Kidney epithelial cell (primary cell): ENCODE measurements at places on chromosomes 16 and 17. TPM values are rescaled to one million over a fixed set of nuclear protein-coding genes. Genes with fewer than 3 reads are reported as not detected.

DNA sequence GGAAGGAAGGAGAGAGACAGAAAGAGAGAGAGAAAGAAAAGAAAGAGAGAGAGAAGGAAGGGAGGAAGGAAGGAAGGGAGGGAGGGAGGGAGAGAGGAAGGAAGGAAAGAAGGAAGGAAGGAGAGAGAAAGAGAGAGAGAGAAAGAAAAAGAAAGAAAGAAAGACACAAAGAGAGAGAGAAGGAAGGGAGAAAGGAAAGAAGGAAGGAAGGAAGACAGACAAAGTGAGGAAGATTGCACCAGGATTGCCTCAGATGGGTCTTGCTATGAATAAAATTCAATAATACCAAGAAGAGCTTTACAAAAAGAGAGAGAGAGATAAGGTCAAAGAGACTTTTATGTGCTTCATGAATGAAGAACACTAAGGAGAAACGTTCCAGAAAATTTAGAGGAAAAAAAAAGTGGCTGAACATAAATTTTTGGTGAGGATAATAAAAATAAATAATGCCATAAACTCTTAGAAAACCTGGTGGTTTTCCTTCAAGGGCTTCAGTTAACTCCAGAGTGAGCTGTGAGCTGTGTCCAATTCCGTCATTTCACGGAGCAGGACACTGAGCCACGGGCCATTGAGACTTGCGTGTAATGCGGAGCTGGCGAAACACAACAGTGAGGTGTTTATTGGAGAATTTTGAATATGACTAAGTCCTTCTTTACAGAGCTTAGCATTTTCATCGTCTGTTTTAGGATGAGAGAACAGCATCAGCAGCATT, 72.7 kb upstream of the TNRC6C start:
- no peak for DNase-seq

GRCh38 chr17:7417056-7417655, 3.0 kb upstream of the SPEM1 start:
- no peak for DNase-seq

DNA sequence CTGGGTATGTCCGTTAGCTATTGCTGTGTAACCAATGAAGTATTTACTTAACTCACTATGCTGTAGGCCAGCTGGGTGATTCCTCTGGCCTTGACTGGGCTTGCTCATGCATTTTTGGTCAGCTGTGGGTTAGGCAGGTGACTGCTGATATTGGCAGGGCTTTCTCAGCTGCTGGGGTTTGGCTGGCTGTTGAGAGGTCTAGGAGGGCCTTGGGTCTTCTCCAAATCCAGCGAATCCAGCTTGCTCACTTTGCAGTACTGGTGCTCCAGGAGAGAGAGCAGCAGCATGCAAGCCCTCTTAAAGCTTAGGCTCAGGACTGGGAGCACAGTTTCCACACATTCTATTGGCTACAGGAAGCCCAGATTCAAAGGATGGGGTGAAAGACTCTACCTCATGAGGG, 270.1 kb downstream of the PHKB start:
- DNase-seq, result peak; percentile 25

DNA sequence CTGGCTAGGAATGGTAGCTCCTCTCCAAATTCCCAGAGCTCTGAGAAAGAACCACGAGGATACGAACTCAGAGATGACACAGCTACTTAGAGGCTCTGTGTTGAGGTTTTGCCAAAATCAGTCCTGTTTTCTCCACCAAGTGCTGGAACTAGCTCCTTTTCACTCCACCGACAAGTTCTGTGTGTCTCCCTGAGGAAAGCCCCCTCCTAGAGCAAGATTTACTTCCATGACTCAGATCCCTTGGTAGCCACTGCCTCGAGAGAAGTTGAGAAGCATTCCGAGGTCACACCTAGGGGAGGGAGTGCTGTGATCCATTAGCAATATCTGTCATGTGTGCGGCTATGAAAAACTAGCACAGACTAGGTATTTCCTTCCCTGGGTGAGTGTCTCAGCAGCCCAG, 30.6 kb downstream of the IL21R start:
- peak; percentile 65 for DNase-seq

Gene JPH3
- 1.9 and 2.1 TPM in 2 replicates for total RNA-seq

Gene UNC45B
- not detected in 2 replicates for total RNA-seq

Gene TRAF4
- 163 and 174 TPM in 2 replicates for total RNA-seq

GRCh38 chr17:13036751-13037150, 18.9 kb upstream of the ELAC2 start:
- no peak for DNase-seq

DNA sequence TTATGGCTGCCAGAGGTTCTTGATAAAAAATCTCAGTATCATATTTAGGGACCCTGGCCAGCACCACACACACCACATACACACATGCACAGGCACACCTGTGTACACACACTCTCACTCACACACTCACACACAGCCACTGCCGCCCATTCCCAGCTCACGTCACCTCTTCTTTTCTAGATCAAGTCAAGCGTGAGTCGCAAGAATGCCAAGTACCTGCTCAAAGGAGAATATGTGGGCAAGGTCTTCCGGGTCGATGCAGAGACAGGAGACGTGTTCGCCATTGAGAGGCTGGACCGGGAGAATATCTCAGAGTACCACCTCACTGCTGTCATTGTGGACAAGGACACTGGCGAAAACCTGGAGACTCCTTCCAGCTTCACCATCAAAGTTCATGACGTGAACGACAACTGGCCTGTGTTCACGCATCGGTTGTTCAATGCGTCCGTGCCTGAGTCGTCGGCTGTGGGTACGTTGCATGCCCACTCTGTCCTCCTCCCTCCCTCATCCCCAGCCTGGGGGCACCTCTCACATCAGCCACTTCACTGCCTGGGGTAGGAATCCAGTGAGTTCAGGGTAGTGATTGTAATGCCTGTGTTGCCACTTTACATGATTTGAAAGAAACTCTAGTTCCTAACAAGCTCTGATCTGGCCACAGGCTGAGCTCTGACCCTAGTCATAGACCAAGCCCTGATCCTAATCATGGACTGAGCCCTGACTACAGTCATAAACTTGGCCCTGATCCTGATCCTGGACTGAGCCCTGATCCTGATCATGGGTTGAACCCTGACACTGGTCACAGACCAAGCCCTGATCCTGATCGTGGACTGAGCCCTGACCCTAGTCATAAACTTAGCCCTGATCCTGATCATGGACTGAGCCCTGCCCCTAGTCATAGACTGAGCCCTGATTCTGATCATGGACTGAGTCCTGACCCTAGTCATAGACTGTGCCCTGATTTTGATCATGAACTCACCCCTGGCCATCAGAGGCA, 20.4 kb downstream of the CDH5 start:
- DNase-seq, result no peak

GRCh38 chr17:55728833-55729232, 6.2 kb upstream of the TMEM100 start:
- no peak for DNase-seq

Gene TNK1
- 4.0 and 13.3 TPM in 2 replicates for total RNA-seq

Gene SOST
- not detected in 2 replicates for total RNA-seq

Gene OR4D1
- total RNA-seq, result not detected in 2 replicates

DNA sequence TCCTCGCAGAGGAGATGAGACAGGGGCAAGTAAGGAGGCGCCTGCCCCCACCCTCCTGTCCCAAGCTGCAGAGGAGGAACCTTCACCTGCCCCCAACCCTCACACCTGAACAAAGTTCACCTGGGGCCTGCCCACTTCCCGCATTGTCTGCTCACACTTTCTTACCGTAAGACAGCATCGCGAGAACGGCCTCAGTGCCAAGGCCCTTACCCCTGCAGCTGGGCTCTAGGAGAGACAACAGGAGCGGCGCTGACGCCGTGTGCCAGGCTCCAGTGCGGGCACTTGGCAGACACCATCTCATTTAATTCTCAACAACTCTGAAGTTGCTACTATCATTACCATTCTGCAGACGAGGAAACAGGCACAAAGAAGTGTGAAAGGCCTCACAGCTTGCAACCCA, 4.1 kb downstream of the NAT9 start:
- no peak for DNase-seq

GRCh38 chr17:60748204-60748603, 70.6 kb downstream of the BCAS3 start:
- DNase-seq, result no peak

GRCh38 chr16:81710596-81710995, 68.5 kb upstream of the PLCG2 start:
- no peak for DNase-seq

Gene TMIGD1
- total RNA-seq, result not detected in 2 replicates

DNA sequence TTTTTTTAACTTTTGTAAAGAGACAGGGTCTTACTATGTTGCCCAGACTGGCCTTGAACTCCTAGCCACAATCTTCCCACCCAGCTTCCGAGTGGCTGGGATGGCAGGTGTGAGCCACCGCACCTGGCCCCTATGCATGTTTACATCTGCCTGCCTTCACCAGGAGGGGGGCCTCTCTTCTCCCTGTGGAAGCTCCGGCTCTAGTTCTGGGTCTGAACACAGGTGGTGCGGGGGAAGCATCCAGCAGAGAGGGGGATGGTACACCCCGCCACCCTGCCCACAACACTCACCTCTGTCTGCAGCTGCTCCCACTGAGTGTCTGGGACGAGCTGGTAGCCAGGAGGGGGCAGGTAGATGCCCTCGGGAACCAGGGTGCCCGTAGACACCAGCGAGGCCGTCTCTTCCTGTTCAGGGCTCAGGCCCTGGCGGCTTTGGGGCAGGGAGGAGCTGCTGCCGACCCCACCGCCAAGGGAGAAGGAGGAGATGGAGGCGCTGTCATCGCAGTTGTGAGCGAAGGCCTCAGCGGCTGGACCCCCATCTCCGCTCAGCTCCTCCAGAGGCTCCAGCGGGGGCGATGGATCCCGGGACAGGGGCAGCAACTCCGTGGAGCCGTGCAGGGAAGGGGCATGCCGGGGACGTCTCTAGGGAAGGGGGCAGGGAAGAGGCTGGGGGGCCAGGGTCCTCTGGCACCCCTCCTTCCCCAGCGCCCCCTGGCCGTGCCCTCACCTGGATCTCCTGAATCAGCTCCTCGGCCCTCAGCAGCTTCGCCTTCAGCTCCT, 10.9 kb downstream of the RABEP2 start:
- DNase-seq, result no peak

DNA sequence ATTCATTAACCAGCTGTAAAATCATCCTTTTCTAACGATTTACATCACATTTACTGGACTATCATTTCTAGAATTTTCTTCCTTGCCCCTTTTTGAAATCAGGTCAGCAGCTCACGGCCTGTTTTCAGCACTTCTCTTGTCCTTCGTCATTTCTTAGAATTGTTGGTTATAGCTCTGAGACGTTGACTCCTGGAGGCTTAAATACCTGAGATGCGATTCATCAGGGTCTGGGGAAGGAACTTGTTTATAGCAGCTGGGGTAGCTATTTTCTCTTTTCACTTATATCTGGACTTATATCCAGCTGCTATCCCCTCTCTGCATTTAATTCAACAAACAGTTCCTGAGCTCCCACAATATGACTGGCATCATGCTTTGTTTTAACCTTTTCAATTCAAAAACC, 338.7 kb upstream of the TNRC6C start:
- DNase-seq, result no peak

- no peak for DNase-seq
These were observed 161.1 kb upstream of the CACNG5 start for GRCh38 chr17:66673668-66674276.

DNA sequence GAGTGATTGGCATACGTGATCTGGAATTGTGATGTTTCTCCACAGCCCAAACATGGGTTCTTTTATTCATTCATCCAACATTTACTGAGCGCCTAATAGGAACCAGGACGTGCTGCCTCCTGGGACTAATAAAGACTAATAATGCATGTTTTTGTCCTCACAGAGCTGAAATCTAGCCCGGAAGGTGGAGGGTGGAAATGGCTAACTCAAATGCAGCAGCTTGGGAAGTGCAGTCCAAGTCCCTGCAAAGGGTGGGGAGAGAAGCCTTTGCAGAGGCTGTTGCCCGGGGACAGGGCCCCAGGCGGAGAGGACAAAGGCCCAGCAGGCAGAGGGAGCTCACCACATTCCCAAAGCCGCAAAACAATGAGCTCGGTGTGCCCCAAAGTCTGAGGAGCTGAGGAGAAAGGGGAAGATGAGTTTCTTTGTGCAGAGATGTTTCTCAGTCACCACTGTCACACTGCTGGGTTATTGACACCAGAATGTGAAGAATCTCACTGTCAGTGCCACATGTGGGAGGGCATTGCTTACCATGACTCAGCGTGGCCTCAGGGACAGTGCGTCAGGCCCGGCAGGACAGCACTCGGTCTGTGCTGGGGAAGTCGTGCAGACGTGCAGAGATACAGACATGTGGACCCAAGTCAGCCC, 118.2 kb upstream of the CHMP6 start:
- DNase-seq, result no peak

Gene CALB2
- total RNA-seq, result 5.0 and 6.2 TPM in 2 replicates

Gene CMTM2
- 0.54 and 1.4 TPM in 2 replicates for total RNA-seq

Gene AANAT
- not detected in 2 replicates for total RNA-seq

- DNase-seq, result no peak
These were observed 46.8 kb upstream of the DNAH9 start for GRCh38 chr17:11551442-11551841.

Gene MED31
- total RNA-seq, result 10.6 and 13.5 TPM in 2 replicates

- DNase-seq, result no peak
These were observed 67.8 kb upstream of the CDH5 start for GRCh38 chr16:66298571-66299120.

Gene ANKS4B
- not detected in 2 replicates for total RNA-seq

DNA sequence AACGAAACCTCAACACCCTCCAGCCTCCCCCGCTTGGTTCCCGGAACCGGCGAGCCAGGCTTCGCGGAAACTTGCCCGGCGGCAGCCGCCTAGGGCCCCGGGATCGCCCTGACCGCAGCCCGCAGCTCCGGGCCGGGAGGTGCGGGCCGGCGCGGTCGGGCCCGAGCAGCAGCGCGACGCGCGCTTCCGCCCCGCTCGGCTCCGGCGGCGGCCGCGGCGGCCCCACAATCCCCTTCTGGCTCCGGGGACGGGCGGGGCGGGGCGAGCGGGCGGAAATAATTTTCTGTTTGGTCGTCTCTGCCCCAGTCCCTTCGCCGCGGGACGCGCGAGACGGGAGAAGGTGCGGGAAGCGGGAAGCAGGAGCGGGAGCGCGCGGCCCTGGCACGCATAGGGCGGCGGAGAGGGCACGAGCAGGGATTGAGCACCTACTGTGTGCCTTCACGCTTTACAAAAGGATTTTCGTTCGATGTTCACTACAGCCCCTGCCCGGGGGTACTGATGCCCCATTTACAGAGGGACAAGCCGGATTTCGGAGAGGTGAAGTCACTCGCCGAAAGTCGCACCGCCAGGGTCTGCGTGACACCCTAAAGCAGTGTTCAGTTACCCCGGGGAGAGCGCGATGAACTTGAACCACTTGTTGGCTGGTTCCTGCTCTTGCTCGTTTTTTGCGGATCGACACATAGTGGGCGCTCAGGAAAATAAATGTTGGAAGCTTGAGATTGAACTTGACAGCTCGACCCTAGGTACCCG, 2.7 kb upstream of the MLLT6 start:
- DNase-seq, result no peak
